ENCODE measurements at places on chromosomes 7 and 10.
A peak's percentile ranks its signal among the peaks of the same experiment; 100 is the strongest.

DNA sequence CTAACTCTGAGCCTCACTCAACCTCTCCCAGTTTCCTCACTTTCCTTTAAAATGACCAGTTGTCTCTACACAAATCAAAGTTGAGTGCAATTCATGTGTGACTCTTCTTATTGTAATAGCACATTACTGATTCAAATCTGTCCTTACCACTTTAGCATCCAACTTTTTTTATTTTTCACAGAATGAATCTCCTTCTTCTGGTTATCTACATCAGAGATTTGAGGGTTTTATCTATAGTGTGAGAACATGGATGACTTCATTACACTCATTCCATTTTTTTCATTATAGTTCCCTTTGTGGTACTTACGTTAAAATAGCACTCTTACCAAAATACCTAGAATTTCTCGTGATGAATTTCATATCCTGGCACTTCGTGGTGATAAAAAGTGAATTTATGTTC, 43.3 kb downstream of the RTKN2 start:
- H3K4me3 ChIP-seq, result no peak overlapping the region
- no peak for DNase-seq
- no peaks in the 10 kb centered on the region for H3K27me3 ChIP-seq
- peaks cover 21% of the 10 kb centered on the region for H3K36me3 ChIP-seq
- peaks cover 10% of the 10 kb centered on the region for H3K4me1 ChIP-seq

DNA sequence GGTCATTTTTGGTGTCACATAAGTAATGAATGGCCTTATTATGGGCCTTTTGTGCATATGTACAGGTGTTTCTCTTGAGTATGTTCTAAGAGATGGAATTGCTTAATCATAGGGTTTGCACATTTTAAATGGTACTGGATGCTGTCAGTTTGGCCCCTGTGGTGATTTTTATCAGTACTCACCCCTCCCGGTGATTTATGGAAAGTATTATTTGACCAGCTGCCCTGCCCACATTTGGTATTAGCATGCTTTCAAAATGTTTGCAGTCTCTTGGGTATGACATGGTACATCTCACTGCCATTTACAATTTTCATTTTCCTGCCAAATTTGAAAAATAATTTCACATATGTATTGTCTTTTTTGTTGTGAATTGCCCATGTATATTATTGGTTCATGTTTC, 427.7 kb downstream of the LRMDA start:
- no peak overlapping the region for H3K4me3 ChIP-seq
- no peak overlapping the region for H3K27ac ChIP-seq
- no peaks in the 10 kb centered on the region for H3K36me3 ChIP-seq
- no peaks in the 10 kb centered on the region for H3K4me1 ChIP-seq

GRCh38 chr7:77367976-77368375, 48.2 kb downstream of the GSAP start:
- peaks cover 15% of the 10 kb centered on the region for H3K36me3 ChIP-seq
- H3K4me1 ChIP-seq, result peaks cover 7% of the 10 kb centered on the region
- no peak for DNase-seq
- H3K4me3 ChIP-seq, result no peak overlapping the region

DNA sequence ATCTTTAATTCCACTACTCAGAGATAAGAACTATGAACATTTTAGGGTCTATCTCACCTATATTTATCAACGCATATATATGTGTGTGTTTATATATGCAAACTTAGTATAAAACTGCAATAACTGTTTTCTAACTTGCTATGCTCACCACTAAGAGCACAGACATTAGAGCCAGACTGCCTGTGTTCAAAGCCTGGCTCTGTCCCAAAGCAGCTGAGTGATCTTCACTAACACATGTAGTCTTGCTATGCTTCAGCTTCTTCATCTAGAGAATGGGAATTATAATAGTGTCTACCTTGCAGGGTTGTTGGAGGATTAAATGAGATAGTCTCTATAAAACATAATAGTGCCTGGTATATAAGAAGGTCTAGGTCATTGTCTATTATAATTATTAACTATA, 165.5 kb downstream of the MAGI2 start:
- no peaks in the 10 kb centered on the region for H3K4me1 ChIP-seq
- no peak overlapping the region for H3K27ac ChIP-seq
- no peaks in the 10 kb centered on the region for H3K27me3 ChIP-seq
- DNase-seq, result no peak

DNA sequence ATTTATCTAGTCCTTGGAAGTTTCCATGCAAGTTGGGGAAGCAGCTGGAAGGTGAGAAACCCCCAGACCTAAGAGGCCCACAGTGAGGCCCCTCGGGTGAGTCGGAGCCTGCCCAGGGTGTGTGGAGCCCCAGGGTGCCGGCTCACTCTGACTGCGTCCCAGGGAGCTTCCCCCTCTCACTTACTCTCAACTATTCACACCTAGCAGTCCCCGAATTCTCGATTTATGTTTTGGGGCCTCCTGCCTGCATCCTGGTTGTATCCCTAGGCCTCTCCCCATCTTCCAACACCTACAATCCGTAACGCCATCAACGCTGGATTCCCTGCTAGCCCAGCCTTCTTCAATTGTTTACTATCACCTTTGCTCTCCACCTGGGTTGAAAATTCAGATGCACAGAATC, 63.9 kb downstream of the PRKAG2 start:
- no peaks in the 10 kb centered on the region for H3K36me3 ChIP-seq
- no peak overlapping the region for H3K4me3 ChIP-seq
- no peak overlapping the region for H3K27ac ChIP-seq
- H3K4me1 ChIP-seq, result no peaks in the 10 kb centered on the region

DNA sequence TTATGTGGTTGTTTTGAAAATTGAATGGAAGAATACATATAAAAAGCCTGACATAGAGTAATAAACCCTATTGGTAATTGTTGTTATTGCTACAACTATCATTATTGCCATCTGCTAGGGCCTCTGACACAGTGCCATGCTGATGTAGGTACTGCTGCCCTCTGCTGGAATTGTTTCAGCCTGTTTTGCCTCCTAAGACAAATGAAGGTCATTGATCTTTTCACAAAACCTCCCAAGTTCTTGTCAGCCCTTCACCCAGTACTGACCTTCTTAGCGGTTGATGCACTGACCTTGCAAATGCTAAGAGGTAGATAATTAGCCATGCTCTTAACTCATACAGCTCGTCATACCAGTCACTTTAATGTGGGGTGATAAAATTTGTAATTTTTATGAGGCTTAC, 975.2 kb downstream of the SORCS1 start:
- no peaks in the 10 kb centered on the region for H3K27me3 ChIP-seq
- H3K36me3 ChIP-seq, result no peaks in the 10 kb centered on the region
- no peaks in the 10 kb centered on the region for H3K4me1 ChIP-seq
- H3K4me3 ChIP-seq, result no peak overlapping the region

DNA sequence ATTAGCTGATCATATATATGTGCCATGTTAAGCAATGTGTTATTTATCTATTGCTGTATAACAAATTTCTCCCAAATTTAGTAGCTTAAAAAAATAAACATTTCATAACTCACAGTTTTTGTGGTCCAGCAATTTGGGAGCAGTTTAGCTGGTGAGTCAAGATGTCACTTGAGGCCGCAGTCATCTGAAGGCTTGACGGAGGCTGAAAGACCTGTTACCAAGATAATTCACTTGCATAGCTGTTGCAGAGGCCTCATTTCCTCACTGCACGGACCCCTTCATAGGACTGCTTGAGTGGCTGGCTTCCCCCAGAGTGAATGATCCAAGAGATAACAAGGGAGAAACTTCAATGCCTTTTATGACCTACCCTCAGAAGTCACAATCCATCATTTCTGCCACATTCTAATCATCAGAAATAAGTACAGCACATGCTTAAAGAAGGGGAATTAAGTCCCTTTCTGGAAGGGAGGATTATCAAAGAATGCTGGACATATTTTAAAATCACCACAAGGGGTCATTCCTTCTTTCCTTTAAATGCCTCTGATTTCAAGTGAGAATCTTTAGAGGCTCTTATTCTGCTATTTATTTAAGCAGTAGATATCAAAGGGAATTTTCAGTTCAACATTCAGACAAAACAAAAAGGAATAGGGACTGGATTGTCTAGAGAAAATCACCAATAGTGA, 10.5 kb upstream of the SRPK2 start:
- H3K4me1 ChIP-seq, result peaks cover 4% of the 10 kb centered on the region
- no peaks in the 10 kb centered on the region for H3K27me3 ChIP-seq

- peaks cover 31% of the 10 kb centered on the region for H3K27me3 ChIP-seq
- peaks cover 3% of the 10 kb centered on the region for H3K4me1 ChIP-seq
- H3K36me3 ChIP-seq, result no peaks in the 10 kb centered on the region
- no peak within 1 kb of the TSS for H3K4me3 ChIP-seq
- H3K27ac ChIP-seq, result no peak within 1 kb of the TSS
These were observed at the start of gene PLAC9 for GRCh38 chr10:80132299-80133139. Gene PLAC9, plus strand, starts transcription at chr10:80132730. Its CDS starts 33 bp downstream, at chr10:80132763.

GRCh38 chr7:131501422-131501821, 55.0 kb downstream of the PODXL start:
- peaks cover 15% of the 10 kb centered on the region for H3K36me3 ChIP-seq
- H3K4me3 ChIP-seq, result no peak overlapping the region
- H3K27me3 ChIP-seq, result no peaks in the 10 kb centered on the region
- peak; percentile 77 for DNase-seq
- H3K27ac ChIP-seq, result peak overlapping the region; percentile 44

DNA sequence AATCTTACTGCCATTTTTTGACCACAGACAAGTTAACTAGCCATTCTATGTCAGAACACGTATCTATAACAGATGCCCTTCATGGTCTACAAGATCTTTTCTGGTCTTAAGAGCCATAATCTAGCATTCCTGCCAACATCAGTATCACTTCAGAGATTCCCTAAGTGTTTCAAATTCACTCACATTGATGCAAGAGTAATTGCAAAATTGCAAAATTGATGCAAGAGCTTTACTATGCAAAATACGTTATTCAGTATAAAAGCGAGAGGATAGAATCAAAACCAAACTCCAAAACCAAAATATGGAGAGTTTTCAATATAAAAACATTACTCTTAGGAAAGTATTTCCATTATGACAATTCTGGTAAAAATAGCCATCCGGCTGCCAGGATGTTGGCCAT, 38.1 kb upstream of the PPP1R17 start:
- no peak for DNase-seq
- no peak overlapping the region for H3K27ac ChIP-seq
- H3K36me3 ChIP-seq, result no peaks in the 10 kb centered on the region
- H3K27me3 ChIP-seq, result no peaks in the 10 kb centered on the region

DNA sequence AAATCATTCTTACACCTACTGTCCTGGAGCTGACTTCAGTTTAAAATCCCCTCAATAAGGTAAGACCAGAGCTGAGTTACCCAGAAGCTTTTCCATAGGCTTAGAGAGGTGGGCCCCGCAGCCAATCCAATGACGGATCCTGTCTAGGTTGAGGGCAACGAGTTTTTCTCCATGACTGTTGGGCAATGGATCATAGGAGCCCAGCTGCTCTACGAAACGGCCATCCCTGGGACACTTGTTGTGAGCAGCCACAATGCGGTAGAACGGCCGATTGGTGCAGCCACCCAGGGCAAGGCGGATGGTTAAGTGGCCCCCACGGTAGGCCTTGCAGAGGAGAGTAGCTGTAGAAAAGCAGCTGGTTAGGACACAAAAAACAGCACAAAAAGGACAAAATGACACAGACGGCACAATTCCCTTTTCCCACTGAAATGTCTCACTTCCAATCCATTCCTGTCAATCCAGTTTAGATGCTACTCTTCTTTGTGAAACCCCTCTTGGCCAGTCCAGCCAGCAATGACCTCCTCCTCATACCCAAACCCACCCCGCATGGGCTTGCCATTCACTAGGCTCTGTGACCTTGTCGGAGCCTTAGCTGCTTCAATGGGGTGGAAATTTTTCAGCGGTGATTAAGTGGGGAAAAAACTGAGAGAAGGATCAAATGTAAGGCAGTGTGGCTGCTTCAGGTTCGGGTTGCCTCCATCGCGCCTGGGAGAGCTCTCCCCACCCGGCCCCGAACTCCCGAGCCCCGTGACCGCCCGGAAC, 580 bp downstream of the MRPS16 start:
- peak overlapping the region; percentile 99 for H3K4me3 ChIP-seq
- H3K27ac ChIP-seq, result peak overlapping the region; percentile 95
- peak; percentile 21 for DNase-seq
- H3K27me3 ChIP-seq, result no peaks in the 10 kb centered on the region

- H3K27me3 ChIP-seq, result no peaks in the 10 kb centered on the region
- peak overlapping the region; percentile 76 for H3K4me3 ChIP-seq
These were observed 75.3 kb upstream of the CC2D2B start for GRCh38 chr10:95832216-95833041.

GRCh38 chr7:8162181-8162580, 99.8 kb downstream of the ICA1 start:
- H3K27me3 ChIP-seq, result no peaks in the 10 kb centered on the region
- peaks cover 2% of the 10 kb centered on the region for H3K4me1 ChIP-seq
- DNase-seq, result no peak
- H3K4me3 ChIP-seq, result no peak overlapping the region
- H3K36me3 ChIP-seq, result no peaks in the 10 kb centered on the region
- no peak overlapping the region for H3K27ac ChIP-seq

- H3K27me3 ChIP-seq, result no peaks in the 10 kb centered on the region
- peak overlapping the region; percentile 22 for H3K27ac ChIP-seq
- peaks cover 59% of the 10 kb centered on the region for H3K36me3 ChIP-seq
- H3K4me1 ChIP-seq, result peaks cover 29% of the 10 kb centered on the region
- DNase-seq, result peak; percentile 45
- H3K4me3 ChIP-seq, result no peak overlapping the region
These were observed 72.3 kb downstream of the ELMO1 start for GRCh38 chr7:37376386-37376785.

GRCh38 chr7:3080106-3080505, 36.4 kb upstream of the CARD11 start:
- no peak for DNase-seq
- H3K4me1 ChIP-seq, result no peaks in the 10 kb centered on the region
- no peak overlapping the region for H3K4me3 ChIP-seq
- no peak overlapping the region for H3K27ac ChIP-seq

- no peaks in the 10 kb centered on the region for H3K27me3 ChIP-seq
- no peak for DNase-seq
- no peaks in the 10 kb centered on the region for H3K4me1 ChIP-seq
- no peak overlapping the region for H3K4me3 ChIP-seq
- no peaks in the 10 kb centered on the region for H3K36me3 ChIP-seq
These were observed 82.0 kb upstream of the RHEB start for GRCh38 chr7:151601521-151602305.

DNA sequence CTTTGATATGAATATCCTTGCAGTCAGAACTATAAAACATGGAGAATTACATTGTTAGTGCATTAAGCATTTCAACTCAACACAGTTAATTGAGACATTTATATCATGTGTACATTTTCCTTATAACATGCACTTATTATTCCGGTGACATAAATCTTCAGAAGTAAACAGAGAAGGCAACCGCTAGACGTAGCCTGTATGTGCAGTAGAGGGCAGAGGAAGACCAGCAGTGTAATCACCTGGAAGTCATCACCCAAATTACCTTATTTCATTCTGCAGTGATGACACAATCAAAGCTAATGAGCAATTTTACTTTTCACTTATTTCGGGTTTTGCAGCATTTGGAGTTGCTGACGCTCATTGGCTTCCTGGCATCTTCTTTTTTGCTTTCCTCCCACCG, 394.6 kb downstream of the SDK1 start:
- H3K4me1 ChIP-seq, result peaks cover 10% of the 10 kb centered on the region
- no peak overlapping the region for H3K27ac ChIP-seq
- peaks cover 11% of the 10 kb centered on the region for H3K27me3 ChIP-seq
- H3K36me3 ChIP-seq, result no peaks in the 10 kb centered on the region
- H3K4me3 ChIP-seq, result no peak overlapping the region
